ENCODE measurements at places on chromosomes 5 and 9.
A peak's percentile ranks its signal among the peaks of the same experiment; 100 is the strongest.

DNA sequence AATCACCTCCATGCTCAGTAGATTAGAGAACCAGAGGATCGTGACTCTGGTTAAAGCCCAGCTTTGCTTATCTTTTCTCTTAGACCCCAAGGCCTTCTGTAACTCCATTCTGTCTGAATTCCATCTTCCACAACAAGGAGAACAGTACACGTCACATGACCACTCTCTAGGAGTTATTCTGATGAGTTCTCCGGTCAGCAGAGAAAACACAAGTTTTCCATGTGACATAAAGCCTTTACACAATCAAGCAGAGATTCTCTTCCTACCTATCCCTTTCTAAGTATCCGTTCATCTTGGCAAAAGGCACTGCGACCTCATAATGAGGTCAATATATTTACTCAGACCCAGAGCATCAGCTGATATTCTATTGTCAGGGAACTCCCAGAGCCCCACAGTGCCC, 112.3 kb downstream of the TRPM6 start:
- no peak for DNase-seq

GRCh38 chr9:132597073-132597775, 14.8 kb downstream of the BARHL1 start:
- DNase-seq: no peak

DNA sequence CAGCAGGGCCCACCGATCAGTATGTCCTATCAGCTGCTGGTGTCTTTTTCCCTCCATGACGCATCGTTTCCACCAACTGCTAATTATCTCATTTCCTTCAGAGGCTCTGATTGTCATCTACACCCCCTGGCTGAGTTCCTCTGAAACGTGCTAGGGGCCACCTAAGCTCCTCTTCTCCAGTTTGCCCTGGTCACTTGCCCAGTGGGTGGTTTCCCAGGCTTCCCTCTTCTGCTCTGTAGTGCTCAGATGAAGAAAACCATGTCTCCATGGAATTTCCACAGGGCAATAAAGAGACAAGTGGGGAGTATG, 65.3 kb downstream of the TSTD2 start:
- no peak for DNase-seq

- DNase-seq: no peak
Measured at GRCh38 chr5:113017881-113018635, 41.5 kb downstream of the DCP2 start.

GRCh38 chr5:120228262-120229031, 235.7 kb upstream of the PRR16 start:
- DNase-seq: no peak

GRCh38 chr9:127492616-127493015, 41.3 kb downstream of the LRSAM1 start:
- DNase-seq: no peak

GRCh38 chr9:132288361-132288760, 66.4 kb downstream of the SETX start:
- no peak for DNase-seq

GRCh38 chr5:96324708-96325107, 108.3 kb downstream of the PCSK1 start:
- no peak for DNase-seq

DNA sequence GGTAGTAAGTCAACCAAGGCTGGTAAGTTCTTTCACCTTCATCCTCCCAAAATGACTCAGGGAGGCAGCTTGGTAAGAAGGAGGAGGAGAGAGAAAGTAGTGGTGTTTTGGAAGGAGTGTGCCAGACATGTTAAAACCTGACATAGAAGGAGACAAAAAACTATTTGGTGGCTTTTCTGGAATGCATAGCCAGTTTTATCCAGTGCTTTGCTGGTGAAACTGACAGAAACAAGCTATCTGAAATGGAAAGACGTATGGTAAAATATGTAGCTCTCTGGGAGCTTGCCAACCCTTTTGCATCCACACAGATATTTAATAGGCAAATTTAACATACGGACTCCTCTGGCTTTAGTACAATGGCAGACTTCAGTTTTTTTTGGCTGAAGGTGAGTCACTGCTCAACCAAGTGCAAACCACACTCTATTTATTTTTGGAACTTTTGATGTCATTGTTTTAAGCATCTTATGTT, 45.4 kb downstream of the RAB14 start:
- DNase-seq: no peak

- DNase-seq: no peak
Measured at GRCh38 chr9:93126151-93126781, 7.8 kb downstream of the NINJ1 start.

- DNase-seq: no peak
Measured at GRCh38 chr5:35694481-35694880, 76.8 kb downstream of the SPEF2 start.

GRCh38 chr9:98833090-98833956, 25.9 kb downstream of the GALNT12 start:
- DNase-seq: no peak

DNA sequence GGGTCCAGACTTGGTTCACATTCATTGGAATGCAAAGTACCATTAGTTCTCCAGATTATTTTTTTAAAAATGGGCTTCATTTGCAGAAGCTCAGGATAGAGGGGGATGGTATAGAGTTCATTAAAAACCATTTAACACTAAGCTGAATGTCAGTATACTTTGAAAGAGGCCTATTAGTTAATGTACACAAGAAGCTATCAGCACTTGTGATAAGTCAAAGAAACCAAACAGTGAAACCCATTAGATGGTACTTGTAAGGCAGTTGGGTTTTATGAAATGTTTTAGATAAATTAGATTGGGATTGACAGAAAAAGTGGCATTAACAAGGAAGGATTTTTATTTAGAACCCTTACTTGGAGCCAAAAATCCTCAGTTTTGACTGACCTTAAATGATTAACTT, 229.2 kb upstream of the MPDZ start:
- no peak for DNase-seq

- no peak for DNase-seq
Measured at GRCh38 chr5:56443826-56444225, 210.7 kb upstream of the ANKRD55 start.

DNA sequence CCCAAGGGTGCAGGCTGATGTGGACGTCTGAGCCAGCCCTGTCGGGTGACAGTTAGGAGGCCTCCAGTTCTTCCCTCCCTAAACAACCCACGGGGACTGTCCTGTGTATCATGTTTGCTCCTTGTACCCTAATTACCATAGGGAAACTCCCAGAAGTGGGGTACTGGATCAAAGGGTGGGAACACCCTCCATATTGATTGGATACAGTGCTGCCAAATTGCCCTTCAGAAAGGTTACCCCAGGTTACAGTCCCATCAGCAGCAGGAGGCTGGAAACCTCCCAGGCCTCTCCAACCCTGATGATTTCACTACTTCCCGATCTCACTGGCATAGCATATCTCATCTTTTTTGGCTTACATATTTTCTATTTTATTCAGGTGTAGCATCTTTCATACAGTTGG, 22.0 kb downstream of the UBE2QL1 start:
- no peak for DNase-seq

- no peak for DNase-seq
Measured at GRCh38 chr5:68683632-68684036, 410.2 kb upstream of the SLC30A5 start.

- DNase-seq: peak; percentile 53
Measured at GRCh38 chr9:129458663-129459546, 162.0 kb downstream of the C9orf50 start.

GRCh38 chr5:132952829-132953228, 10.6 kb downstream of the AFF4 start:
- no peak for DNase-seq

DNA sequence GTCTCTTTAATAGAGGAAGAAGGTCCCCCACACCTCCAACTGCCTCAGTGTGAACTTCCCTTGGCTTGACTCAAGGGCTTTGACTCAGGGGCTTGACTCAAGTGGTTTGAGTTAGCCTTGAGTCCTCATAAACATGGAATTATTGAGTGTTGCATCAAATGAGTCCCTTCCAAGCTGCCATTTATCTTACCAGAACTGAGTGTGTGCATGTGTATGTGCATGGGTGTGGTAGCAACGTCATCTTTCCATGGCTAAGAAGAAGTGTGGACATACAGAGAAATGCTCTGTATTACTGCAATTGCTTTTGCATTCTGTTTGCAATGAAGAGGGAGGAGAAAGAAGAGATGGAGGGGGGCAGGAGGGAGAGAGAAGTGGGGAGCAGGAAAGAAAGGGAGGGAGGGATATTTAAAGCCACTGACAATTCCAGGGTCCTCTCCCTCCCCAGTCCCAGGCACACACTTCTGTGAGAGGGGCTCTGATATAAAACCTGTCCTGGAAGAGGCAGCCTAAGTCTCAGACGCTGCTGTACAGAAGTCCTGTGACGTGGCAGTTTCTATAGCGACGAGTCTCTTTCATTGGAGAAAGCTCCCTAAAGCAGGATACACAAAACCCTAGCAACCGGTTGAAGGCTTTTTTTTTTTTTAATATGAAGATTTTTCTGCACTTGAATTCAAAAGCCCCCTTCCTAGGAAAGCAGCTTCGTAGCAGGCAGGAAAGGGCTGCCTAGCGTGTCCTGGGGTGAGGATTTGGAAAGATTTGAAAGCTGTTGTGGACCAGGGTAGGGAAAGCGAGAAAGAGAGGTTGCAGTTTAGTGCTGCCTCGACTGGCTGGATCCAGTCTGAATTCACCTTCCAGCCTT, 93.3 kb upstream of the MAP1B start:
- no peak for DNase-seq

- no peak for DNase-seq
Measured at GRCh38 chr9:121364886-121365285, 5.2 kb downstream of the STOM start.

DNA sequence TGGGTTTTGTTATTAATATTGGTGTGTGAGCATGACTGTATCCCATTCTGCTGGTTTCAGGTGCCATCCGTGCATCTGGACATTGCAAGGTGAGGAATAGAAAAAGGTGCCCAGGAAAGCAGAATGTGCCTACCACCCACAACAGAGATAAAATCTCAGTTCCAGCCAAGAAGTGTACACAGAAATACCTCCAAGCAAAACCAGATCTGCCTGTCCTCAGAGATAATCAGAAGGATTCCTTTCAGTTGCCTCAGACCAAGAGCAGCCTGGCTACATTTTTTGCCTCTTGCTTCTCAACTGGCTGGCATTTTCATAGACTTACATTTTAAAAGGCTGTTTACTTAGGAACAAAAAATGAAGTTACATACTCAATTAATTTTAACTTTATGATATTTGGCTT, 12.1 kb upstream of the ABLIM3 start:
- no peak for DNase-seq

DNA sequence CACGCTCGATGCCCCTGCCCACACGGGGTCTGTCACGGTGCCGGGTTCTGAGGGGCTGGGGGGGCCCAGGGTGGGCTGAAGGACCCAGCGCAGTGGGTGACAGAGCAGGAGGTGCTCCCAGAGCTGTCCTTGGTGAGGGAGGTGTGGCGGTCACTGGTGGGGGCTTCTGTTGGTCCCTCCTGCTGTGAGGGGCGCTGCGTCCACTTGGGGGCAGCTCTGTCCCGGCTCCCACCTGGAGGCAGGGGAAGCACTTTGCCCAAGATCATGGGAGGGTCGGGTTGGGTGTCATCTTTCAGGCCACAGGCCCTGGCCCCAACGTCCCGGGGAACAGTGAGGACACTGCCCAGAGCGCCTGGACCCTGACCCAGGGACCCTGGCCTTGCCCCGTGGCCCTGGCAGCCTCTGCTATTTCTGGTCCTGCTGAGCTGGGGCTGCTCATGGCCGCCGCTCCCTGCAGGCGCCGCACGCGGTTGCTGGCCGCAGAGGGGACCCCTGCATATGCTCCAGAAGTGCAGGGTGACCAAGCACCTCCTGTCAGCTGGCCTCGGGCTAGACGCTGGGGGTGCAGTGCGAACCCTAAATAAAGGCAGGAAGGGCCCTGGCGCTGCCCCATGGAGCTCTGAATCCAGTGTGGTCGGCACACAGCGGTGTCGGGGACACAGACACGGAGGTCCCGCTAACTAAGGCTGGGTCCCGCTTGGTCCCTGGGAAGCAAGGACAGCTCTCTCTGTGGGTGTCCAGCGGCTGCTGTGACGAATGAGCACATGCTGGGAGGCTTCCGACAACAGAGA, 11.6 kb upstream of the RNU6ATAC start:
- no peak for DNase-seq

DNA sequence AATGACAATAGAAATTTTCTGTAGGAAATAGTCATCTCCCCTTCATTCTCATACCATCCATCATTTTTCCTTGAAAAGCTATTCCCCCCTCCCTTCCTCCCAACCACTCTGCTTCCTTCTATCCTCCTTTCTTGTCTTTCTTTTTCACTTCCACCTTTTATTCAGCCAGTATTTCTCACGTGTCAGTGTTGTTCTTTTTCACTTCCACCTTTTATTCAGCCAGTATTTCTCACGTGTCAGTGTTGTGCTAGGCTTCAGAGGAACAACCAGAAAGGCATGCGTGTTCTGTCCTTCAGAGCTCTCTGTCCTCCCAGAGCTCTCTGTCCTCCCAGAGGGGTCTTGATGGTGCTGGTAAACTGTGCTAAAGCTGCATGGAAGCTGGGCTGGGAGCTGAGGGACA, 419.6 kb downstream of the GADD45G start:
- DNase-seq: no peak

DNA sequence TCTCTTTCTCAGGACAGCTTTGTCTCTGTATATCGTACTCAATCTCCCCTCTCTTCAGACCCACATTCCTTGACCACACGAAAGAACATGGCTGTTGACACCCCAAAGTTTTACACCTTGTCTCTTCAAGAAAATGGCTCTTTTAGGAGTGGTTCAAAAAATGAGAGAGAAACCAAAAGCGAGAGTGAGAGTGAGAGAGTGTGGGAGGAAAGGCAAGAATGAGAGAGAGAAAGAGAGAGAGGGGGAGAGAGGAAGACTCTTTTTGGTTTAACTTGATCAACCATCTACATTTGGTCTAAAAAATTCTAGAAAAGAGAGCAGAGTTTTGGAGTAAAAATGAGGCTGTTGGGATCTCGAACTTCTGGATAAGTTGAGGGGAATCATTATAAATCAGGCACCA, 581.8 kb upstream of the WWC1 start:
- no peak for DNase-seq

DNA sequence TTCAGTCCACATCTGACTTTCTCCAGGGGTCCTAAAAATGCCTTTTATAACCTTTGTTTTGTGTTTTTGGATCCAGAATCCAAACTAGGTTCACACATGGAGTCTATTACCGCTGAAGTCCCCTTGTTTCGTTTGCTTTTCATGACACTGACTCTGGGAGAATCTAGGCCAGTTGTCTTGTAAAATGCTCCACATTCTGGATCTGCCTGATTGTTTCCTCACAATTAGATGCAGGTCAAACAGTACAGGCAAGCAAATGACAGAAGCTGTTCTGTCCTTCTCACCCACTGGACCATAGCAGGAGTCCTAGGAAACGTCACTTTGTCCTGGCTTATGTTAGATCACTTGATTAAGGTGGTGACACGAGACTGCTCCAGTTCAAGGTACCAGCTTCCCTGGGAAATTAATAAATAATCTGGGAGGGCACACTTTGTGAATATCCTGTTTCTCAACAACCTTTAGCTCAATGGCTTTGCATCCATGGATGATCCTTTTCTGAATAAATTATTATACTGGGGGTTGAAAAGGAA, 34.1 kb downstream of the FABP6 start:
- DNase-seq: no peak

All from activated CD4-positive, alpha-beta T cell treated with anti-CD3 and anti-CD28 coated beads for 48 hours (primary cell).